ENCODE measurements at places on chromosomes 13 and 19.

GRCh38 chr19:32018014-32018413 lies 327.4 kb upstream of the ZNF507 start:
- DNase-seq: no peak

GRCh38 chr19:10104130-10104513 lies 1.6 kb upstream of the ANGPTL6 start:
- no peak for DNase-seq

GRCh38 chr19:45778010-45778661 lies 4.2 kb downstream of the DMPK start:
- no peak for DNase-seq

DNA sequence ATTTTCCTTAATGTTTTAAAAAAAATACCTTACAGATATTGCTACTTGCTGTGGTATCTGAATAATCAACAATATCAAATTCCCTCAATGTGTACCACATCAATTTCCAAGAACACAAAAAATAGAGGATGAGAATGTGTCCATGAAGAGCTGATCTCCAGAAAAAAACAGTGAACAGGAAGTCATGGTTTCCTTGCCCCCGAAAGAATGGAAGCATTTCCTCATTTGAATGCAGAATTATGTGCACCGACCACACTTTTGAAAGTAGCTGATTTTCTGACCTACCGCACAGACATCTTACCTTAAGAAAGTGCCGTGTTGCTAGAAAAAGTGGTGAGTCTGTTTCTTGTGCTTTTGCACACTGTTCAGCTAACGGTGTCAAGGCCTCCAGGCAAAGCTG lies 13.4 kb upstream of the EEF1AKMT1 start:
- DNase-seq: no peak

GRCh38 chr19:41320568-41320967 lies 10.6 kb downstream of the CCDC97 start:
- no peak for DNase-seq

DNA sequence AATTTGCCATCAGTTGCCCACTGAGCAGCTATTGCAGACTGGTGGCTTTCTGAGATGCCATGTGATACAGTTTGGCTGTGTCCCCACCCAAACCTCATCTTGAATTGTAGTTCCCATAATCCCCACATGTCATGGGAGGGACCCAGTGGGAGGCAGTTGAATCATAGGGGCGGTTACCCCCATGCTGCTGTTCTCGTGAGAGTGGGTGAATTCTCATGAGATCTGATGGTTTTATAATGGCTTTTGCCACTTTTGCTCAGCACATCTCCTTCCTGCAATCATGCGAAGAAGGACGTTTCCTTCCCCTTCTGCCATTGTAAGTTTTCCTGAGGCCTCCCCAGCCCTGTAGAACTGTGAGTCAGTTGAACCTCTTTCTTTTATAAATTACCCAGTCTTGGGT lies 34.8 kb upstream of the ANKRD10 start:
- no peak for DNase-seq

GRCh38 chr13:31051999-31052398 lies 109.7 kb downstream of the HSPH1 start:
- DNase-seq: no peak

GRCh38 chr13:113584870-113585671 lies 518 bp downstream of the TFDP1 start:
- no peak for DNase-seq

- DNase-seq: no peak
These were observed 52.1 kb upstream of the USPL1 start for GRCh38 chr13:30565658-30566057.

- no peak for DNase-seq
These were observed 39.3 kb upstream of the KL start for GRCh38 chr13:32976912-32977311.

DNA sequence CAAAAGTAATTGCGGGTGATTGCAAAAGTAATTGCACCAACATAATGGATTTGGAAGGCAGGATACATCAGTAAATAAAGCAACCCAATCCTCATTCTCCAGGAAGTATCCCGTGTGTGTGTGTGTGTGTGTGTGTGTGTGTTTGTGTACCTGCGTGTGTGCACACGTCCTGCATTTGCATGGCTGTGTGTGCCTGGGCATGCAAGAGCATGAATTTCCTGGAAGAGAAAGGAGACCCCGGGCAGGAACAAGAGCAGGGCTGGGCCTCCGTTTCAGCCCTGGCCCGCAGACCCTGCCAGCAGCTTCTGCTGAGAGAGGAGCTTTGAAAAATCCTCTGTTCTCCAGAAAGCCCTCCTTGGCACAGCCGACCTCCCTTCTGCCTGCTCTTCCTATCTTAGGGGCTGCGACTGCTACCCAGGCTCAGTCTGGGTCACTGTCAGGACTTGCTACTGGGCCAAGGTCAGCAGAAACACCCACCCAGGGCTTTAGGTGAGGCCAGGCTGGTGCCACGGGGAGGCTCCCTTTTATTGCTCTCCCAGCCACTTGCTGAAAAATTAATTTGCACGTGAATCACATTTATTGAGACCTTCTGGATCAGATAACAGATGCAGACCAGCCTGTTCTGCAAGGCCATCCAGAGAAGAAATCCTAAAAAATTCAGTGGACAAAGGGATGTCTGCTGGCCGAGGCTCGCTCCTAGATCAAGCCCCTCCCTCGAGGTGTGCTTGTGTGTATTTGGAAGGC lies 258.3 kb downstream of the ZNF536 start:
- no peak for DNase-seq

GRCh38 chr13:66794340-66795031 lies 435.6 kb downstream of the PCDH9 start:
- no peak for DNase-seq

DNA sequence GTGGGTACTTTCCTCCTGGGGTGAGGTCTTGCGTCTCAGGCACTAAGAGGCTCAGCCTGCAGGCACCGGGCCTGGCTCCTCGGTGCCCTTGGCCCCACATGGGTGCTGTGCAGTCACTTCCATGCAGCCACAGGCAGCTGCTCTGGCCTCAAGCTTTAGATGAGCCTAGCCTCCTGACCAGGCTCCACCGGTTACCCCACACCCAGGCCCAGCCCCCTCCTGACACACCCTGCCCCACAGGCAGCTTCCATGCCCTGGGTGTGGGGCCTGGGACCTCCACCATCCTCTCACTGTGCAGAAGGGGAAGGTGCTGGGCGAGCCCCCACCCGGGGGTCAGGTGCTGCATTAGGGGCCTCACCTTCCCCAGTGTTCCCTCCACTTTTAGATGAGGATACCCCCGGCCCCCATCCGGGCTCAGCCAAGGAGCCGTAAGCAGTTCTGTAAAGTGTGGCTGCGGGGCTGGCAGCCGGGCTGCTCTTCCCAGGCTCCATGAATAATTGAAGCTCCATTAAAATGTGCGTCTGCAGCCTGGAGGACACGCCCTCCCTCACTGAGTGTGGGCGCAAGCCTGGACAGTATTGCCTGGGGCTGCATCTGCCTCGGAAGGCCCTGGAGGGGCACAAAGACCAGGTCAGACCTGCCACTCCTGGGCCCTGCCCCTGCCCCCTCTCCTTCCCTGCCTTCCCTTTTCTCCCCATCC lies 72.5 kb upstream of the KCTD15 start:
- DNase-seq: no peak

GRCh38 chr13:44089452-44089851 lies 209.7 kb downstream of the LACC1 start:
- no peak for DNase-seq

DNA sequence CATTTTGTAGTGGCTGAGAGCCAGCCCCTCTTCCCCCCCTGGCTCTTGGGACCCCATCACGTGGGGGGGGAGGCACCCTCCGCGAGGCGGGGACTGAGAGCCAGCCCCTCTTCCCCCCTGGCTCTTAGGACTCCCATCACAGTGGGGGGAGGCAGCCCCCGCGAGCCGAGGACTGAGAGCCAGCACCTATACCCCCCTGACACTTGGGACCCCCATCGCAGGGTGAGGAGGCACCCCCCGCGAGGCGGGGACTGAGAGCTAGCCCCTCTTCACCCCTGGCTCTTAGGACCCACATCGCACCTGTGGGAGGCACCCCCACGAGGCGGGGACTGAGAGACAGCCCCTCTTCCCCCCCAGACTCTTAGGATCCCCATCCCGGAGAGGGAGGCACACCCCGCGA lies 2426.5 kb upstream of the PCDH20 start:
- no peak for DNase-seq

DNA sequence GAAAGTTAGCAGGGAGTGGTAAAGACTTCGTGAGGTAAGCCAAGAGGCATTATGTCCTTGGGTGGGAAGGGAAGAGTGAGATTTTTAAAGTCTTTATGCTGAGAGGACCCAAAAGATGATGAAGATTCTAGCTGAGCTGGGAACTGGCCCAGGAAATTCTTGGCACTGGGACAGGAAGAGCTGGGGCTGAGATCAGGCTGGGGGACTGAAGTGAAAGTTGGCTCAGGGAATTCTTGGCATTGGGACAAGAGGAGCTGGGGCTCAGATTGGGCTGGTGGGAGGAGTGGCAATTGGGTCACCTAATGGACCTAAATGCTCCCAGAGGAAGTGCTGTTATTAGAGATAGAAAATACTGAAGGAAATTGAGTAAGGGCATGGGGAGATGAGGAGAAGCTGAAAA lies 8.8 kb downstream of the SCEL start:
- DNase-seq: no peak

DNA sequence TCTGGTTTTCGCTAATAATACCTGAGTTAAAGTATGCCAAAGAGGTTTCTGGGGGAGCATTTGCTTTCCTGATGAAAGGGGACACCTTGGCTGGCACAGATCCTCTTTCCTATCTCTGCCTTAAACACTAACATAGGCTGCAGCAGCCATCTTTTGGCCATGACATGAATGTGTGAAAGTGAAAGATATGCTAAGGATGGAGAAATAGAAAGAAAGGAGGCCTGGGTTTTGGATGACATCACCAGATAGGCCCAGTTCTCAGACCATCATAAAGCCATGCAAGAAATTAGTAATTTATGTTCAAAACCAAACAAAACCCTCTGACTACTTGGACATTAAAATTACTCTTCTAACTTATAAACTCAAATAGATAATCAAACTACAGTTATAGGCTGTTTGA lies 279.7 kb downstream of the COG6 start:
- no peak for DNase-seq

- no peak for DNase-seq
These were observed 63.5 kb upstream of the TEX29 start for GRCh38 chr13:111256946-111257345.

GRCh38 chr13:47044842-47045241 lies 148.0 kb upstream of the HTR2A start:
- DNase-seq: no peak

- DNase-seq: no peak
These were observed 36.1 kb downstream of the ZSWIM9 start for GRCh38 chr19:48206397-48207093.
